ENCODE measurements at places on chromosomes 13 and 19.
A peak's percentile ranks its signal among the peaks of the same experiment; 100 is the strongest.

- no peak for DNase-seq
These were observed 89.6 kb upstream of the SLC15A1 start for GRCh38 chr13:98842070-98842469.

DNA sequence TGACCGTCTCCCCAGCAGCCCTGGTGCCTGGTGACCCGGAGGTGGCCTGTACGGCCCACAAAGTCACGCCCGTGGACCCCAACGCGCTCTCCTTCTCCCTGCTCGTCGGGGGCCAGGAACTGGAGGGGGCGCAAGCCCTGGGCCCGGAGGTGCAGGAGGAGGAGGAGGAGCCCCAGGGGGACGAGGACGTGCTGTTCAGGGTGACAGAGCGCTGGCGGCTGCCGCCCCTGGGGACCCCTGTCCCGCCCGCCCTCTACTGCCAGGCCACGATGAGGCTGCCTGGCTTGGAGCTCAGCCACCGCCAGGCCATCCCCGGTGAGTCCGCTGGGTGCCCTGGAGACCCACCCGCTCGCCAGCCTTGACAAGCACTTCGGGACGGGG is 2.2 kb downstream of the MADCAM1 start:
- DNase-seq = no peak

- DNase-seq = no peak
These were observed 213.7 kb downstream of the TEX29 start for GRCh38 chr13:111533900-111534683.

GRCh38 chr13:25901460-25902376 is 150.1 kb downstream of the SHISA2 start:
- no peak for DNase-seq

DNA sequence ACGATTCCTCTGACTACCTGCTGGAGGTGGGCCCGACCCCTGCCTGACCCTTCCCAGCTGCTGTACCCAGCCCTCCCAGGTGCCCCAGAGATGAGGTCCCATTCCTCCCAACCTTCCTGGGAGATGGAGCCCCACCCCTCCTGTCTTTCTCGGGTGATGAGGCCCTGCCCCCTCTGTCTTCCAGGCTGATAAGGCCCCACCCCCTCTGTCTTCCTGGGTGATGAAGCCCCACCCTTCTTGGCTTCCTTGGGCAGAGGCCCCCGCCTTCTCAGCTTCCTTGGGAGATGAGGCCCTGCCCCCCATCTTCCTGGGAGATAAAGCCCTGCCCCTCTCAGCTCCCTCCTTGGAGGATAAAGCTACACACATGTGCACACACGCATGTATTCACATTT is 47.9 kb downstream of the CERS4 start:
- no peak for DNase-seq

GRCh38 chr19:30446850-30447552 is 74.8 kb downstream of the ZNF536 start:
- DNase-seq = no peak

DNA sequence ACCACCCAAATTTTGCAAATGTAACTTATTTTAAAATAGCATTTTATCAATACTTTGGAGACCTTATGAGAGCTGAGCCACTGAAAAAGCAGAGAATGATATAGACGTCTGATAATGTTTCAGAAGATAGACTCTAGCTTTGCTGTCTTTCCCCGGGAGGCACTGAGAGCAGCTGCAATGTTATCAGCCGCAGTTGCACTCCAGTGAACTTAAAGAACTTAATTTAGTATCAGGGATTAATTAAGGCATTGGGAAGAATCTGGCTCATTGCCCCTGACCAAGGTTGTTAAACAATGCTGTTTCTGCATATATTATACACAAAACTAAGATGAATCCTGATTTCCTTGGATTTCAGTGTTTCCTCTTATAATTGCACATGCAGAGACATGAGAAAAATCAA is 75.7 kb upstream of the SGCG start:
- no peak for DNase-seq

GRCh38 chr13:50691681-50692263 is 151.7 kb downstream of the DLEU7 start:
- no peak for DNase-seq

- no peak for DNase-seq
These were observed 38.3 kb downstream of the SOX1 start for GRCh38 chr13:112105244-112105681.

DNA sequence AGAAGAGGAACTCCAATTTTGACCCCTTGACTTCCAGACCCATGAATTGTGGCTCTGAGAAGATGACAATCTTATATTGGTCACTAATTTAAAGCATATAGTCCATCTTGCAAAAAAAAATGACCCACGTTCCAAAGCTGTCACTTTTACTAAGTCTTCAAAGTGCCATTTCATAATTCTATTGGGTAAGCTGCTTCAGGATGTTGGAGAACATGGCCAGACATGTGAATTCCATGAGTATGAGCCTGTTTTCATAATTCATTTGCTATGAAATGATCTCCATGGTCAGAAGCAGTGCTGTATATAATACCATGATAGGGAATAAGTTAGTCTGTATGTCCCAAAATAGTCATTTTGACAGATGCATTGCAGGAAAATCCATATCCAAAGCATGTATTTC is 1787.3 kb downstream of the SLITRK5 start:
- DNase-seq = no peak

- DNase-seq = peak; percentile 30
These were observed 572 bp downstream of the UGGT2 start for GRCh38 chr13:96052656-96053002.

- DNase-seq = no peak
These were observed 11.1 kb downstream of the POU2F2 start for GRCh38 chr19:42121036-42121621.

DNA sequence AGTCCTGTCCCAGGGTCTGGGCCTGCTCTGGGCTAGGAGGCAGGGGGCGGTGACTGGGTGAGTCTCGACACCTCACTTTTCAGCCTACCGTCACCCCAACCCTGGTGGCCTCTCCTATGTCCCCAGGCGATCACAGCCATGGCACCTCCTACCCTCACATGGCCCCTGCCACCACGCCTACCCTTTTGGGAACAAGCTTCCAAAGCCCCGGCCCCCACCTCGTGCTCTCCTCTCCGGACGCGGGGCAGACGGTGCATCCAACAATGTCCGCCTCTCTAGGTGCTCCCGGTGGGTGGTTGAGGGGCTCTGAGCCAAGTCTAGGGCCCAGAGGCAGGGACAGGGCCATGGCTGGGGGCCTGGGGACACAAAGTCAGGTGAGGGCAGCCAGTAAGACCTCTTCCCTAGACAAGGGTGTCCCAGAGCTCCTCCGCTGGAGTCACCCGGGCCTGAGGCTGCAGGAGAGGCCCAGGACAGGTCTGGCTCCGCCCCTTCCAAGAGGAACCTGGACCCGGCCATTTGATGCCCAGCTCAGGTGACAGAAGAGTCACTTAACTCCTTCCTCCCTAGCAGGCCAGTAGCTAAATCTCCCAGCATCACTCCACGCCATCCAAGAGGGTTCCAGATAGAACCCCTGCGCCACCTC is at the start of gene SYNE4:
Gene SYNE4 (minus strand): TSS at position 478 of the 643 bp plus-strand sequence. CDS start 132 bp downstream, at position 346.
- DNase-seq = no peak

DNA sequence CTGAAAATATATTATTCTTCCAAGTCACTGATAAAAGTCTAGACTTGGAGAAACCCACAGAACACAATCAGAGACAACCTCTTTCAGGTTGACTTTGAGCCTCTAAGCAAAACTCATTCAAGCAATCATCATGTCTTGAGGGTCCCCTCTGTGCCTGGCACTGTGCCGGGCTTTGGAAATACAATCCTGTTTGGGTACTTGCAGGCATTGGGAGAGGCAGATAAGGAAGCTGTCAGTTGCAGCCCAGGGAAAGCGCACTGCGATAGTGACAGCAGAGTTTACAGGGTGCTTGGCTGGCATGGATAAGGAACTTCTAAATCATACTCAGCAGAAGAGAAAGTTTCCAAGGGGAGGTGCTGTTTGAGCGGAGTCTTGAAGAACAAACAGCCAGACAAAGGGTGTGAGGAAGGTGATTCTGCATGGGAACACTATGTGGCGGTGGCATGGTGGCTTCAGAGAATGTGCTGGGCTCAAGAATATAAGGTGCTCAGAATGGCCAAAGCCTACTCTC is 9.1 kb downstream of the SERP2 start:
- no peak for DNase-seq

- DNase-seq = no peak
These were observed 11.8 kb upstream of the EDNRB start for GRCh38 chr13:77930430-77930829.

GRCh38 chr13:105602956-105603670 is 932.3 kb downstream of the EFNB2 start:
- DNase-seq = peak; percentile 3

DNA sequence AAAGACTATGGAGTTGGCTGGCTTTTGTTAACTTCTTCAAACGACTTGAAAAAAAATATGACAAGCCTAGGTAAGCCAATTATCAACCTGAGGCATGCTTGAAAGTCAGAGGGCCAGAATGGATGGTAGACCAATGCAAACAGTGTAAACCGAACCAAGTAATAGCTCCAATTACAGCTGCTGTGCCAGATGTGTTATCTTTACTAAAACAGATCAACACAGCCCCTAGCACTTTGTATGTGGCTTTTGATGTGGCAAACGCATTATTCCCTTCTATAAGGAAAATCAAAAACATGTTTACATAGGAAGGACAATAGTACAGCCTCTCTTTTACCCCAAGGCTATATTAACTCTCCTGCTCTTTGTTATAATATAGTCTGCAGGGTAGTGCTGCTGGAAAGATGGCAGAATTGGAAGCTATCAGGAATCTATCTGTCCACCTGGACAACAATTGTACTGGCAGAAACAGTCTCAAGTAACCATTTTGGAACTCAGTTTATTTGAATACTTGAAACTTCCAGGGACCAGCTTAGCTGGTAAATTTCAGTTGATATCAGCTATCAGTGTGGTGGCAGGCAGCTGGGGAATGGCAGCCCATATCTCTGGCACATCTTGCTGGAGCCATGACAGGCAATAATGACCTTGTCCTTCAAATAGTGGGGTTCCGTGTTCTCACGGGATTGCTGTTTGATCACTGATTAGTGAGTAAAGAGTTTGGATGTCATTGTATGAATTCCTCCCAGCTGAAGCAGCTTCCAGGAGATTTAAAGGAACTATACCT is 144.4 kb upstream of the WASF3 start:
- DNase-seq = no peak

DNA sequence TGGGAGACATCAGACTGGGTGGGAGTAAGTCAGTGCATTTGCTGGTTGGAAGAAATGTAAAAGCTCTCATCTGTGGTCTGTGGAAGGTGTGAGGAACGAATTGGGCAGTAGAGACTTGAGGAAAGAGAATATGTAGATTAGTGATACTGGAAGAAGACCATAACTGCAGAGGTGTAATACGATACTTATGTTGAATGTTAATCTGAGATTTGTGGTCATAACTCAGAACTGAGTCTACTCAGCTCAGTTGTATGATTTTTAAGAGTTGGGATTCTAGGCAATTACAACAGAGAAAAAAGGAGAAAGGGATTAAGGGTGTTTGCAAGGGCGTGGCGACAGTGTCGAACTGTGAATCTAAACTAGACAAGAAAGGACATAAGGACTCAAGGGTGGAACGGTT is 3.2 kb upstream of the IL17D start:
- DNase-seq = no peak

DNA sequence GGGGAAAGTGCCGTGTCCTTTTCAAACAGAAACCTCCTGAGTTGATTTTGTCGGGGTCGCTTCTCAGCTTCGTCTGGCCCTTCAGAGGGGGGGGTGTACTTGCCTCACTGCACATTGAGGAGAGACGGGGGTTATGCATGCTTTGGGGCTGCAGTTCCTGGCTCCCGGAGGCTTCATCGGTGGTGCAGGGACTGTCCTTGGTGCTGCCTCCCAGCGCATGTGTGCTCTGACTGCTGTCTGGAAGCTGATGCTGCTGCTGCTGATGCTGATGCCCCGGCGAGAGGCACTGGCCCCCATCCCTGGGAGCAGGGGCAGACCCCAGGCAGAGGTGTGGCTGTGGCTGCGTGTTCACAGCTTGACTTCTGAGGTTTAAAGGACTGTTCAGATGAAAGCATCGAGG is 91.0 kb downstream of the ARHGEF7 start:
- DNase-seq = no peak

DNA sequence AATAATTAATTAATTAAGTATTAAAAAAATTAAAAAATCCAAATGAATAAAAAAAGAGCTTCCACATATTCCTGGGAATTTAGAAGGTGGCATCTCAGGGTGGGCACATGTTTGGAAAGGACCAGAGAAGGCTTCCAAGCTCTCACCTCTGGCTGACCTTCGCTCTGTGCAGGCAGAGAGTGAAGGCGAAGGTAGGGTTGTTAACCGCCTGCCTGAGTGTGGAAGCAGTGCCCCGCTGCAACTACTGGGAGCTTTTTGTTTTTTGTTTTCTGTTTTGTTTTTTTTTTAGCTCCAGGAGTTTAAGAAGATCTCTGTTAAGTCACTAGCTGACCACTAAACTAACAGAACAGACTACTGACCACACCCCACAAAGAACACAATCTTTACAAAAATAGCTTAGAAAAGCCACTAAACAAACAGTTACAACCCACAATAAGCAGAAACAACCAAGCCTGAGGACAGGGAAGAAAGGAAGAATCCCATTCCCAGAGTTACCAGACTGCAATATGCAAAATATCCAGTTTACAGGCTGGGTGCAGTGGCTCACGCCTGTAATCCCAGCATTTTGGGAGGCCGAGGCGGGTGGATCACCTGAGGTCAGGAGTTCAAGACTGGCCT is 11.4 kb downstream of the ZNF541 start:
- DNase-seq = no peak

GRCh38 chr19:20182222-20182785 is 15.3 kb downstream of the ZNF486 start:
- DNase-seq = no peak

DNA sequence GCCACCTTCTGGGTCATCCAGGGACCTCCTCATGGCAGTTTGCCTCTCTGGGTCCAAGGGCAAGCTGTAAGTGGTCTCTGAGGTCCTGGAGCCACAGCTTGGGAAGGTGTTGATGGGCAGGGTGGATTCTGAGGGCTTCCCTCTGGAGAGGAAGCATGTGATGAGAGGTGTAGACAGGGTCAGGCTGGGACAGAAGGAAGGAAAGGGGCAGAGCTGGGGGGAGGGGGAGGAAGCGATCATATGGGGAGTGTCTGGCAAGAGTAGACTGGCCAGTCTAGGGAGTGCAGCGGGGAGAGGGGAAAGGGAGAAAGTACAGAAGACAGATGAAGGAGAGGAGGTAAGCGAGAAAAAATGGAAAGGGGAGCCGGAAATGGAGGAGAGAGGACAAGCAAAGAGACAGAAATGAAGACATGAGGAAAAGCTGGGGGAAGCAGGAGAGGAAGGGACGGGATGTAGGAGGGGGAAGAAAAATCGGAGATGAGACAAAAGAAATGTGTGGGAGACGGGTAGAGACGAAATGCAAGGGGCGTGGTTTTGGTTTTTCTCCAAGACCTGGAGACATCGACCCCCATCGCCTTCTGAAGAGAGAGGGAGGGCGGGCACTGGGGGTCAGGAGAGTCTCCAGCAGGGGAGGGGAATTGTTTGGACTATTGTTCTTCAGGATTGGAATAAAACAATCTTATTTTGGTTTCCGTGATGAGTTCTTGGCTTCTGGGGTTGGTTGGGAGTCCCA is 26.6 kb downstream of the ZSWIM9 start:
- DNase-seq = no peak

All from pons (tissue), 1 donor.